ENCODE measurements at places on chromosomes 3 and 15.

DNA sequence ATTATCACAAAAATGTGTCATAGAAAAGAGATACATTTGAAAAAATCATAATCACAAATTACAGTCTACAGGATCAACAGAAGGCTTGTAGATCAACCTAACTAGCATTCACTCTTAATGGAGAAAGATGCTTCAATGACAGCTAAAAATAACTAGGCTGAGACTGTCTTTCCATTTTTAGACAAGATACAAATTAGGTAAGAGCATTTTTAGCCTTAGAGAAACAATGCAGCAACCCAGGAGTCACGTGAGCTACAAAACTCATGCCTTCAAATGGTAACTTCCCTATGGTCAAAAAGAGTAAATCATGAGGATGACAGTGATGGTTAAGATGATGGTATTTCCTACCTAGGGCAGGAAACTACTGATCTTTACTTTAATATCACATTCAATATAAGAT, 415.4 kb downstream of the MAGI1 start:
- no peak for DNase-seq

DNA sequence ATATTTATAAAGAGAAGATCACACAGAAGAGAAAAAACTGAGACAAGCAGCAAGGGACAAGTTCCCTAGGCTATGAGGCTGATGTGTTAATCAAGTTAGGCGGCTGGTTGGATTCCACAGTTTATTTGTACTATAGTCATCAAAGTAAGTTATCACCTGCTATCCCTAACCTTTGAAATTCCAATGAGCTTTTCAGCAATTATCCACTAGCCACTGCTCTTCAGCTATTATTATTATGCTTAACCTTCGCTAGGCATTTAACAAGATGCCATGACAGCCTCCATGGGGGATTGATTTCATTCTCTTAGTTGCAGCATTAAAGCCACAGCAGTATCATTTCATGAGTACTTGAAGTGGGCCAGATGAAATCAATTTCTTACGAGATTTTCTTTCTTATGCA, 699.5 kb upstream of the NAALADL2 start:
- no peak for DNase-seq

- DNase-seq: no peak
Observed at GRCh38 chr15:101137312-101137940, 114.4 kb downstream of the CHSY1 start.

DNA sequence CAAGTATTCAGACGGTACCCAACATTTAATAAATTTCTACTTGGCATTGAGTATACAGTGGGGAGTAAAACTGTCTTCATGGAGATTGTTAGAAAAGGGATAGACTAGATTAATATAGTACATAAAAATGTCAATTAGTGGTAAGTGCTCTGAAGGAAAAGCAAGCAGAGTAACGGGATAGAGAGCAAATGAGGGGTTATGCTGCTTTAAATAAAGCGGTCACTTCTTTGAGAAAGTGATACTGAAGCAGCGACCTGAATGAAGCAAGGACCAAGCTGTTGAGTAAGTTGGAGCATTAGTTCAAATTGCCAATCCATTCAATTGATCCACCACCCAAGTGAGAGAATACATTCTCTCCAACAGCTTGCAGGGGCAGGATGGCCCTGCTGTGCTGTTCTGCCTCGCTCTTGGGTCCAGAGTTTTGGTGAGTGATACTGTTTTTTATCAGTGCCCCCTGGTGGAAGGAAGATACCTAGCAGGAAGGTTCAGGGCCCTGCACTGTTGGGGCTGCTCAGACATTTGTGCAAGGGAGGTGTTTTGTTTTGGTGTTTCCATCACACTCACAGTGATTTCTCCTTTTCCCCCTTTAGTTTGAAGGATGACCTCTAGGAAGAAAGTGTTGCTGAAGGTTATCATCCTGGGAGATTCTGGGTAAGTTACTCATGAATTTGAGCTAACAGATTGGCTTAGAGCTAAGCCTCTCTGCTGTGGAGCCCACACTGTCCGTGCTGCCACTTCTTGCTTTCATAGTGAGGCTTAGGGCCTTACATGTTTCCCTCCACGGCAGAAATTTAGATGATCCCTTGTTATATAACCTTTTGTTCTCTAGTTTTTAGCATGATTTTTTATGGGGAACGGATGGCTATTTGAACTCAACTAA, 69.0 kb downstream of the RAB7A start:
- DNase-seq: peak; percentile 85

DNA sequence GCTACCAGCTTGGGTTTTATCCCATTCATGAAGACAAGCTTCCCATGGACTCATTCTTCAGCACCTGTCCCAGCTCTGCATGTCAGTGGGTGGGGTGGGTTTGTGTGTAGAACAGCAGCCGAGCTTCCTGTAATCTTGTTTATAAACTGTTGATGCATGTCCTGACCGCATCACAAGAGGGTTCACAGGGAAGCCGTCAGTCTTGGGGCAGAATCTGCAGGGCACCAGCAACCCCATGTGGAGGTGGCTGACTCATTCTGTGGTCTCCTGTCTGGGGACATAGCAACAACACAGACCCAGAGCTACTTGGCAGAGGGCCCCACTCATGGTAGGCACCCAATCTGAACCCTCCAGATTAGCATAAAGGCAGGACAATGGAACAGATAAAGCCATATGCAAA, 35.6 kb downstream of the DAPK2 start:
- DNase-seq: no peak

DNA sequence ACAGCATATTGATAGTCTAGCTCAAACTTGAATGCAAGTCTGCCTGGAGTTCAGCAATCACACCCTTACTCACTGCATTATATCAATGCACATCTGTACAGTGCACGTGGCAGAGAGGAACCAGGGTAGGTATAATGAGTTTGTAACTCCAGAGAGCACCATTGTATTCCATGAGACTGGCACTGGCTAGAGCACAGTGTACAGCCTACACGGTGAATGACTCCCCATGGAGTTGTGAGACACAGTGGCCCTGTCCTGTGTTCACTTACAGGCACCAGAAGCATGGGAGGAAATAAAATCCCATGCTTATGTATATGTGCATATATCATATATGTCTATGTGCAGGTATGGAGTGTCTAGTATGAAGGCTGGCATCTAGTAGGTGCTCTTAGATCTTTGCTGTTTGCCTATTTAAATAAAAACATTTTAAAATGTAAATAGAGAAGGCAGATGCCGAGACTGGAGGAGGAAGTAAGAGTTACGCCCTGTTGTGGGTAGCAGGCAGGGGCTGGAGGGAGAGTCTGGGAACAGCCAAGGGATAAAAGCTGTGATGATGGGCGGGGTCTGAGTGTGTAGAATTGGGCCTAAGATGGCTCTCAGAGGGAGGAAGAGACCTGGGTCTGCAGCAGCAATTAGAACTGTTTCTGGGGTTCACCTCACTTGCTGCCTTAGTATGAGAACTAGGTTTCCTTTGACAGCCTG, 360.7 kb upstream of the ICE2 start:
- no peak for DNase-seq

GRCh38 chr3:151283907-151284461, 5.6 kb upstream of the P2RY14 start:
- DNase-seq: peak; percentile 15

Measured in trophoblast cell (in vitro differentiated cells and primary cell).